ENCODE measurements at places on chromosomes 12 and 14. TPM values are rescaled to one million over a fixed set of nuclear protein-coding genes. Genes with fewer than 3 reads are reported as not detected.

- H3K27me3 ChIP-seq, result no peaks in the 10 kb centered on the region
- H3K4me1 ChIP-seq, result no peaks in the 10 kb centered on the region
- H3K36me3 ChIP-seq, result no peaks in the 10 kb centered on the region
- peak; percentile 76 for DNase-seq
- no peak overlapping the region for H3K4me3 ChIP-seq
Measured at GRCh38 chr14:78697341-78697740, 527.2 kb downstream of the NRXN3 start.

GRCh38 chr12:108594-108993 lies 42.0 kb downstream of the IQSEC3 start:
- no peaks in the 10 kb centered on the region for H3K27me3 ChIP-seq
- H3K36me3 ChIP-seq, result no peaks in the 10 kb centered on the region
- H3K4me1 ChIP-seq, result peaks cover 12% of the 10 kb centered on the region
- H3K4me3 ChIP-seq, result no peak overlapping the region

- H3K27me3 ChIP-seq, result no peaks in the 10 kb centered on the region
- no peak for DNase-seq
- peaks cover 6% of the 10 kb centered on the region for H3K4me1 ChIP-seq
Measured at GRCh38 chr14:92846162-92846897, 52.2 kb downstream of the GOLGA5 start.

DNA sequence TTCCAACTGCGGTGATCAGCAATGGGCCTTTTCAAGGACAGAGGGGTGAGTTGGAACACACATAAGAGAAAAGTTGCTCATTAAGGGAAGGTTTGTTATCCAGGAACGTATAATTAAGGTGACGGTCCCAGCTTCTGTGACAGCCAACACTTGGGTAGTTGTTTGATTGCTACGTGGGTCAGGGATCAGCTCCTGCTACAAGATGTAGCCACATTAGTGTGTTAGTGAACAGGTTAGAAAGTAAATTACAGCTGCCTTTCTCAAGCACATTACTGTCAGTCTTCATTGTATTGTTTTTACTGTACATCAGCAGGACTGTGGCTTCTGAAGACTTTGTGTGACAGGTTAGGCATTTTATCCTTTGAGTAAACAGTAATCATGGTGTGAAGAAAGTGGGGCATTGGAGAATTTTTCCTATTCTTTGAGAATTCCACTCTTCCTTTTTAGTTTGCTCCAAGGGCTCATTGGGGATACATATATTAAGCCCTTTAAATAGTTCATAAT lies 230.5 kb downstream of the EGLN3 start:
- no peak for DNase-seq
- H3K36me3 ChIP-seq, result no peaks in the 10 kb centered on the region
- H3K27ac ChIP-seq, result peak overlapping the region; percentile 7
- peaks cover 54% of the 10 kb centered on the region for H3K4me1 ChIP-seq
- no peaks in the 10 kb centered on the region for H3K27me3 ChIP-seq

CACNA2D4 gene
- total RNA-seq, result 0.22 TPM

MYBPC1 gene
- not detected for total RNA-seq

- H3K4me1 ChIP-seq, result no peaks in the 10 kb centered on the region
- H3K36me3 ChIP-seq, result no peaks in the 10 kb centered on the region
- no peak overlapping the region for H3K27ac ChIP-seq
- H3K4me3 ChIP-seq, result no peak overlapping the region
- no peaks in the 10 kb centered on the region for H3K27me3 ChIP-seq
Measured at GRCh38 chr14:100586153-100586402, 1.1 kb downstream of the BEGAIN start.

TAS2R8 gene
- not detected for total RNA-seq

GRCh38 chr14:74313601-74314000 lies 10.9 kb upstream of the ABCD4 start:
- H3K36me3 ChIP-seq, result no peaks in the 10 kb centered on the region
- no peak overlapping the region for H3K4me3 ChIP-seq
- H3K27ac ChIP-seq, result no peak overlapping the region

TMEM119 gene
- total RNA-seq, result not detected

- no peaks in the 10 kb centered on the region for H3K4me1 ChIP-seq
- H3K27ac ChIP-seq, result no peak overlapping the region
- DNase-seq, result no peak
- H3K27me3 ChIP-seq, result no peaks in the 10 kb centered on the region
- no peaks in the 10 kb centered on the region for H3K36me3 ChIP-seq
- H3K4me3 ChIP-seq, result no peak overlapping the region
Measured at GRCh38 chr14:92926931-92927330, 4.0 kb downstream of the CHGA start.

KLHL33 gene
- total RNA-seq, result not detected

STXBP6 gene
- total RNA-seq, result 0.14 TPM

- peaks cover 37% of the 10 kb centered on the region for H3K36me3 ChIP-seq
- H3K4me3 ChIP-seq, result no peak overlapping the region
- no peaks in the 10 kb centered on the region for H3K27me3 ChIP-seq
- H3K4me1 ChIP-seq, result peaks cover 62% of the 10 kb centered on the region
- H3K27ac ChIP-seq, result peak overlapping the region; percentile 22
Measured at GRCh38 chr12:45986641-45987339, 3.6 kb downstream of the SCAF11 start.

- no peaks in the 10 kb centered on the region for H3K36me3 ChIP-seq
- peak; percentile 45 for DNase-seq
- H3K4me3 ChIP-seq, result no peak overlapping the region
- H3K27me3 ChIP-seq, result no peaks in the 10 kb centered on the region
- H3K4me1 ChIP-seq, result no peaks in the 10 kb centered on the region
Measured at GRCh38 chr12:84507956-84508850, 404.4 kb downstream of the SLC6A15 start.

GRCh38 chr12:110885152-110885840 lies 35.1 kb downstream of the MYL2 start:
- no peak overlapping the region for H3K27ac ChIP-seq
- no peaks in the 10 kb centered on the region for H3K4me1 ChIP-seq
- H3K4me3 ChIP-seq, result no peak overlapping the region
- H3K36me3 ChIP-seq, result no peaks in the 10 kb centered on the region
- no peak for DNase-seq
- H3K27me3 ChIP-seq, result no peaks in the 10 kb centered on the region

SLC2A14 gene
- not detected for total RNA-seq

TIGAR gene
- 4.8 TPM for total RNA-seq

GRCh38 chr12:84463741-84464495 lies 448.7 kb downstream of the SLC6A15 start:
- H3K4me1 ChIP-seq, result no peaks in the 10 kb centered on the region
- no peak overlapping the region for H3K4me3 ChIP-seq
- no peak for DNase-seq
- H3K27ac ChIP-seq, result no peak overlapping the region
- no peaks in the 10 kb centered on the region for H3K36me3 ChIP-seq

ENDOU gene
- total RNA-seq, result 1.2 TPM

- peaks cover 12% of the 10 kb centered on the region for H3K4me1 ChIP-seq
- peaks cover 4% of the 10 kb centered on the region for H3K36me3 ChIP-seq
- H3K27me3 ChIP-seq, result no peaks in the 10 kb centered on the region
Measured at GRCh38 chr12:124646385-124647230, 79.2 kb upstream of the NCOR2 start.

SYNDIG1L gene
- not detected for total RNA-seq

HOXC6 gene
- not detected for total RNA-seq

DNA sequence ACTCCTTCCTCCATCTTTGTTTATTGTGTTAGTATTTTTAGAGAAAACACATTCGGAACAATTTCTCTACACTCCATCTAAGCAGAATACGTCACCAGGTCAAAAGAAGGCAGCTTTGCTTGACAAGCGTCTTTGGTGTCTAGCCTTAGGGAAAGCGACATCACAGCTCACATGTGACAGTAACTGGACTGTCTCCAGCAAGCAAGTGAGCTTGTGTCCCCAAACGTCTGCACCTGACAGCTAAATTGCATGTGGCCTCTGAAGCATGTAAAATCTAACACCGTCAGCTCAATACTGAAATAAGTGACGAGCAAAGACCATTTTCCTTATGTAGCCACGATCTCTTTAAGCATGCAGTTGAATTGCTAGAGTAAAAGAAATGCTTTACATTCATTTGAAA lies 509.8 kb downstream of the GLT1D1 start:
- no peak for DNase-seq
- H3K36me3 ChIP-seq, result no peaks in the 10 kb centered on the region
- no peak overlapping the region for H3K27ac ChIP-seq

- H3K27me3 ChIP-seq, result no peaks in the 10 kb centered on the region
- H3K4me3 ChIP-seq, result no peak overlapping the region
- H3K36me3 ChIP-seq, result no peaks in the 10 kb centered on the region
- DNase-seq, result no peak
- no peaks in the 10 kb centered on the region for H3K4me1 ChIP-seq
- H3K27ac ChIP-seq, result no peak overlapping the region
Measured at GRCh38 chr14:66395300-66395699, 90.9 kb upstream of the CCDC196 start.

GRCh38 chr12:26027401-26027800 lies 68.9 kb downstream of the RASSF8 start:
- no peak for DNase-seq
- H3K4me3 ChIP-seq, result no peak overlapping the region
- no peaks in the 10 kb centered on the region for H3K27me3 ChIP-seq
- no peak overlapping the region for H3K27ac ChIP-seq

DNA sequence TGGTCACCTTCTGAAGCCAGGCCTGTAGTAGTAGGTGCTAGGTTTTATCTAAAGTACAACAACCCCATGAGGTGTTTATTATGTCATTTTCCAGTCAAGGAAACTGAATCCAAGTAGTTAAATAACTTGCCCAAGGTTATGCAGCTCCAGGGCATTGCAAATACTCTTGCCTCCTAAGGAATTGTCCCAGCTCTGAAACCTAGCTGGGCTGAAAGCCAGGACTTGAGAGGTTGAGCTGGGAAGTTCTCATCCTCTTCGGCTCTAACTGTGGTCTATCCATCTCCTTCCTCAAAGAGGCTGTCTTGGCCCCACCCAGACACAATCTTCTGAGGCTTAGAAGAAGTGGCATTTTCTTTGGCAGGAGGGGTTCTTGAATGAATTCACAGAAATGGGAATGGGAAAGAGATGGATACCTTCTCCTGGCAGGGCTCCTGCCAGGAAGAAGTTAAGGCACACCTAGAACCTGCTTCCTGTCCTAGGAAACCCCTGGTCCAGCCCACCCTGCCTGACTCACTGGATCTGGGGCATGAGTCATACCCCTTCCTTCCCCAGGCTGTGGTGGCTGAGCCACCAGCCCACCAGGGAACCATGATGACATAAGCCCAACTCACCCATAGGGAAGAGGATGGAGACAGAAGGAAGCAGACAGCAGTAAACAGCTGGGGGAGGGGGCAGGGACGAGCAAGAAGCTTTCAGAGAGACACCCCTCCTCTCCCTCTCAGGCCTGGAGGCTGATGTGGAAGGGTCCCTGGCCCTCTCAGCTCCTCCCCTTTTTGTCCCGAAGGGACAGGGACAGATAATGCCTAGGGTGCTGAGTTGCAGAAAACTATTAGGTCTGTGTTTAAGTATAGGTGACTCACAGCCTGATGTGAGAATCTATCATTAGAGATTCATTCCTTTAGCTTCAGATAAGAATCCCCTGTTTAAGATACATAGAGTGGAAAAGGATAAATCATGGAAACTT lies 2.1 kb upstream of the PLEK2 start:
- DNase-seq, result no peak
- no peaks in the 10 kb centered on the region for H3K27me3 ChIP-seq
- H3K36me3 ChIP-seq, result no peaks in the 10 kb centered on the region
- H3K4me1 ChIP-seq, result no peaks in the 10 kb centered on the region
- H3K27ac ChIP-seq, result no peak overlapping the region

TMEM253 gene
- total RNA-seq, result not detected

- no peak overlapping the region for H3K27ac ChIP-seq
- no peaks in the 10 kb centered on the region for H3K4me1 ChIP-seq
- DNase-seq, result no peak
- H3K36me3 ChIP-seq, result no peaks in the 10 kb centered on the region
- no peaks in the 10 kb centered on the region for H3K27me3 ChIP-seq
Measured at GRCh38 chr12:97837401-97837800, 374.8 kb downstream of the RMST start.

DNA sequence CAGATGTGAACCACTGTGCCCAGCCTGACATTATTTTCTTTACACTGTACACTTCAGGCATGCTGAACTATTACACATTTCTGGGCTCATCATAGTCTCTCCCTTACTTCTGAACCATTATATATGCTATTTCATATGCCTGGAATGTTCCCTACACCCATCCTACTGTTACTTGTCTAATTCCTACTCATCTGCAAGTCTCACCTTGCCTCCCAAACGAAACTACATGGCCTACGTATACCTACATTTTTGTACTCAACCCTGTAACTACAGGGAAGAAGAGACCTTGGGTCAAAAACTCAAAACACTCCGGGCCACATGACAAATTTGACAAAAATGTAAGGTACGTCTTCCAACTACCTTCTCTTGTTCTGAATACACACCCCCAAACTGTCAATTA lies 9.5 kb upstream of the EEA1 start:
- no peaks in the 10 kb centered on the region for H3K36me3 ChIP-seq
- no peaks in the 10 kb centered on the region for H3K27me3 ChIP-seq
- no peak for DNase-seq
- peaks cover 10% of the 10 kb centered on the region for H3K4me1 ChIP-seq

DPPA3 gene
- not detected for total RNA-seq

GRCh38 chr12:101498252-101498651 lies 23.1 kb downstream of the SPIC start:
- H3K27ac ChIP-seq, result no peak overlapping the region
- DNase-seq, result no peak
- H3K4me3 ChIP-seq, result no peak overlapping the region
- no peaks in the 10 kb centered on the region for H3K27me3 ChIP-seq
- peaks cover 6% of the 10 kb centered on the region for H3K4me1 ChIP-seq
- H3K36me3 ChIP-seq, result no peaks in the 10 kb centered on the region

SPX gene
- total RNA-seq, result 787 TPM

GRCh38 chr12:109723311-109723881 lies 9.8 kb downstream of the FAM222A start:
- H3K27ac ChIP-seq, result no peak overlapping the region
- no peak overlapping the region for H3K4me3 ChIP-seq
- no peaks in the 10 kb centered on the region for H3K36me3 ChIP-seq

DNA sequence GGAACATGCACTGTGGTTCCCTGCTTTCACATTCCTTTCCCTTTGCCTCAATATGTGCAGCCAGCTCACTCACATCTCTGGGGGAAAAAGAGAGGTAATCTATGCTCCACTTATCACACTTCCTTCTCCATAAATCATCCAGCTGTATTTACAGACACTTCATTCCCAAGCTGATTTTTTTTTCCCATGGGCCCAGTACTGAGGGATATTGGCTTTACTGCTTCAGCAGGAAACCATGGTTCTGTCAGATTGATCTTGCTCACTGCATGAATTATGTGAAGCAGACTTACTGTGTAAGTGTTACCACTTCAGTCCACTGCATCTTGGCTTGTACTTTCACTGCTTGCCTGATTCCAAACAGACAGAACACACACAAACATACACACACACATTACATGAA lies 555.6 kb downstream of the CCER1 start:
- no peak overlapping the region for H3K27ac ChIP-seq
- DNase-seq, result no peak
- H3K36me3 ChIP-seq, result no peaks in the 10 kb centered on the region
- H3K4me3 ChIP-seq, result no peak overlapping the region
- H3K27me3 ChIP-seq, result no peaks in the 10 kb centered on the region

GRCh38 chr14:53601409-53601808 lies 355.2 kb downstream of the BMP4 start:
- H3K27ac ChIP-seq, result no peak overlapping the region
- H3K4me1 ChIP-seq, result peaks cover 7% of the 10 kb centered on the region
- H3K4me3 ChIP-seq, result no peak overlapping the region
- no peaks in the 10 kb centered on the region for H3K36me3 ChIP-seq
- DNase-seq, result no peak

EGLN3 gene
- not detected for total RNA-seq
